ENCODE measurements at places on chromosomes 5 and 9. TPM values are rescaled to one million over a fixed set of nuclear protein-coding genes. Genes with fewer than 3 reads are reported as not detected.

DNA sequence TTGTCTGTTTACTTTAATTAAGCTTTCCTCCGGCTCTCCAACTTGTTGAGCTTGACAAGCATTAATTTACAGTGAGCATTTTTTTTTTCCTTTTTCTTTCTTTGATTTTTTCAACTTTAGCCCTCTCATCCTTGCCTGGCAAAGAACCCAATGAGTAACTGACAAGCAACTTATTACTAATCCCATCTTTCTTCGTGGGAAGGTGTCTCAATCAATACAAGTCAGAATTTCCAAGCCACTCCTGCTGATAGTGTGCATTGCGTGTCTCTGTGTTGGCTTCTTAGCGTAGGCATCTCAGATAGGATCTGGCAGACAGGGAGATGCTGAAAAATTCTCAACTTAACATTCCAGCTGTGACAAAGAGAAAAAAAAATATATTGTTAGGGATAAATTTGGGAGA lies 527.7 kb upstream of the WWC1 start:
- no peak for DNase-seq

DNA sequence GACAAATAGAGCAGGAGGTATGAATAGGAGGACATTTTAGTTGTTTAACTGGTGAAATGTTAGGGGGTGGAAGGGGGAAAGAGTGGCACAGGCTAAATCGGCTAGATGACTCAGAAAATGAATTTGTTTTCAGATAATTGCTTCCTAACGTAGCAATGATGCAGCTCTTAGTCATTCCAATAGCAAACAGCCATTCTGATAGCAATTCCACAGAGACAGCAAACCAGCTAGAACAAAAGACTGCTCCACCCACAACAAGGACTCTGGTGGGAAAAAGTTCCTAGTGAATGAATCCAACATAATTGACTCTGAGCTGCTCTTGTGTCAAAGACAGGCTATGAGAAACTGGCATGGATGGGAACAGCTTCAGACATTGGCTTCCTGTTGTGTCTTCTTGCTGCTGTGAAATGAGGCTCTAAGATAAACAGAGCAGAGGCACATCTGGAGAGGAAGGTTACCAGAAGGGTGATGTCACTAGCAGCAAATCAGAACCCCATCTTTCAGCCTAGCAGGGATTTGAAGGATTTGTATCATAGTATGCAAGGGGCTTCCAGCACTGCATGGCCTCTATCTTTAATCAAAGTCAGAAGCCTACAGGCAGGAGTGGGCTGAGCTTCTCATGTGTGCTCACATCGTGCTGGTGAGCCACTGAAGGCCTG lies 28.1 kb upstream of the F2RL1 start:
- DNase-seq: no peak

DNA sequence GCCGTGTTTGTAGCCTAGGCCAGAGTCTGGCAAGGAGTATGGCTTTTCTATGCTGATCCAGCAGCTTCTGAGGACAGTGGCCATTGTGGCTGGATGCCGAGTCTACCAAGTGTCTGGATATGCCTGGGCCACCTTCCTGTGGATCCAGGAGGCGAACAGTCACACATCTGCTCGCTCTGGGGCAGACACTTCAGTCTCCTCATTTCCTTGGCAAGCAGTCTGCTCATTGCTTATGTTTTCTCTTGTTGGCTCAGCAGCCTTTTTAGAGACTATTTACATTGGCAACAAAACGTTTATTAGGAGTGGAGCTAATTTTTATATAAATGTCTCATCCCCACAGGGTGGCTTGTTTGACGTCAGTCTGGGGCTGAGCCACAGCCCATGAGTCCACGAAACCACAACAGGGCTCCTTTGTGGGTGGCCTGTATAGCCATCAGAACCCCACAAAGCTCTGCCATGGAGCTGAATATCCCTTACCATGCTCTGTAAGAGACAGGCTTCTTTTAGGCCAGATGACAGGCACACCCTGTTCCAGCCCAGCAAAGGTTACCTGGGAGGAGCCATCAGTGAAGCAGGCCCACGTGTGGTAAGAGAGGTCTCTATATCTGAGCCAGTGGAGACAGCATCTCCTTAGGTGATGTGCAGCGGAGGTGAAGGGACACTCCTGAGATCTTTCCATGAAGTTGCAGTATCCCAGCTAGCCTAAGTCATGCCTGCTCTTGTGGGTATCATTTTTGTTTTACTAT lies 221.7 kb downstream of the DIRAS2 start:
- no peak for DNase-seq

DNA sequence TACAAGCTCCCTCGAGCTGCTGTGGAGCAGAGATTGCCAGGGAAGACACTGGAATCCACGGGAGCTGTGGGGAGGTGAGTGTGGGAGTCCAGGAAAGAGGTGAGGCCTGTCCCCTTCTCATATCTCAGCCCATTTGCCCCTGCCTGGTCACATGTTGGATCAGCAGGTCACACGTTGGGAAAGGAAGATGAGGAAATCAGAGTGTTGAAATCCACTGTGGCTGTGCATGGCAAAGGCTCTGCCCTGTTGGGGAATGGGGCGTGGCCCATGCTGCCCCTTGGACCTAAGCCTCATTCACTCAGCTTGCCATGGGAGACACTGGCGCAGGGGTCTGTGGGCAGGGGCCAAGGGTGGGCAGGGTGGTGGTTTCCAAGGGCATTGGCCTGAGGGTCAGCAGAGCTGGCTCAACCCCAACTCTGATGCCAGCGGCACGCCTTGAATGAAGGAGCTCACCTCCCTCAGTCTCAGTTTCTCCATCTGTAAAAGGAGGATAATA lies 85.4 kb upstream of the CPEB4 start:
- no peak for DNase-seq

DNA sequence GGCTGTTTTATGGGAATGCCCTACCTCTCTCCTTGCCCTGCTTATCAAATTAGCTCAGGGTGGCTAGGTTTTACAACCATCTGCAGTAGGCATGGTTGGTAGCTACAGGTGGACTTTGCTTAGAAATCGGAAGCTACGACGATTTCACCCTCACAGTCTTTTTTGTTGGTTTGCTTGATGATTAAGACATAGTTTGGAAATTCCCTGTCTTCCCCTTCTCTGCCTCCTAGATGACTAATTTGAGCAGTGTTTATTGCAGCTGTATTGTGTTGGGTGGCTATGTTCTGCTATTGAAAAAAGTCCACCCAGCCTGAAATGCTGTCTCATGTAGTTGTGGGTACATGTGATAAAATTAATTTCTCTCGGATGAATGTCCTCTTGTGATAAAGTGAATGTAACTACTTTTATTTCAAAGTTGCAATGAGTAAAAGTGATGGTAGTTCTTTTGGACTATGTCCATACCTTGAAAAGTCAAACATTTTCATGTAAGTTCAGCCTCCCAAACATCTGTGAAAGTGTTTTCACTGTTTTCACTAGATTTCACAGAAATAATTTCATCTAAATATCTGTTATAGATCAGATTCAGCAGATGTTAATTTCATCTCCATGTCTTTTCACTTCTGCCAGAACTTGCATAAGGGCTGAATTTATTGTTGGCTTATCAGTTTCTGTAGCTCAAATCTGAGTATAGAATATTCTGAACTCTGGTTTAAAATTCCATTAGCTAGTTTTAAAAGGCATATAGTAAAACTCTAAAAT lies 37.3 kb upstream of the FYB1 start:
- DNase-seq: no peak

- DNase-seq: peak; percentile 27
These were observed 2.5 kb downstream of the TLX3 start for GRCh38 chr5:171311322-171312077.

- DNase-seq: no peak
These were observed 996.2 kb downstream of the CDH12 start for GRCh38 chr5:21856987-21857386.

- no peak for DNase-seq
These were observed 9.4 kb upstream of the GABRA6 start for GRCh38 chr5:161676103-161676502.

DNA sequence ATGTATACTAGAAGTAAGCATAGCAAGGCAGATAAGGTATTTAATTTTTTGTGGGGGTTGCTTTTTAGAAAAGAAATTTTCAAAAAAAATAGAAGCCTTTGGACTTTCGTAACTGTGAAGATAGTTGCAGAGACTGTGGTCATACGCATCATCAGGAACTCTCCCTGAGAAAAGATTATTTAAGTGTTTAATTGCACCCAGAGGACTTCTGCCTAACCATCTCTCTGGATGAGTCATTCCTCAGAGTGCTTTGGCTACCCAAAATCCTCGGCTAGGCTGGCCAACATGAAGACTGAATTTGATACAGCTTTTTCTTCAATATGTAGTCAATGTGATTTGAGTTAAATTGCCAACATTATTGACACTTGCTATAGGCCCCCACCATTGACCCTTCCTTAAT lies 296.4 kb downstream of the TLR4 start:
- DNase-seq: no peak

DNA sequence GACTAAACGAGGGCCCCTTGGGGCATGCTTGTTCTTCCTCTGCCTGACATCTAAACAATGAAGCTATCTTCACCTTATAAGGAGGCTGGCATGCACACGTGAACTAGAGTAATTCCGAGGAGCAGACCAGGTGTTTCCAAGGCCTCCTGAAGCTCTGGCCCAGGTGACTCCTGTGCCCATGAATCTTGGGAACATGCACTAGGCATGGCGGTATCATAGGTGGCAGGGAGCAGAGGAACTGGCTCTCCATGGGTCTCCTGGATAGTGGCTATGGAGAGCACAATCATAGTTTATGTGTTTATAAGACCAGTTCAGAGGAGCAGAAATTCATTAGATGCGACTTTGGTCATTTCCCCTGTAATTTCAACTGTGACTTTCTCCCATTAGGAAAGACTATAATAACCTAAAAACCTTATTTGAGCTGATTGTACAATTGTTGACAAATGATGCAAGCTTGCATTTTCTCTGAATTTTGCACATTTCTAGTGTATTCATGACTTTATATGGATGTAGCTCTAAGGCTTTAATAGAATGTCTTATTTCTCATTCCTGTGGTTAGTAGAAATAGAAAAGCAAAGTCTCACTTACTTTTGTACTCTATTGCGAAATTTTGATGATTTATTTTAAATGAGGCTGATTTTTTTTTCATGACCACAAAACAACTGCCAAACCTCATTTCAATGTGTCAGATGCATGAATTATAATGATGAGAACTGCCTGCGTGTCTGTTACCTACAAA lies 135.3 kb upstream of the RPS23 start:
- no peak for DNase-seq

- DNase-seq: no peak
These were observed 23.2 kb upstream of the RAI14 start for GRCh38 chr5:34632807-34633422.

- no peak for DNase-seq
These were observed 8.1 kb downstream of the CATSPER3 start for GRCh38 chr5:134975843-134976242.

DNA sequence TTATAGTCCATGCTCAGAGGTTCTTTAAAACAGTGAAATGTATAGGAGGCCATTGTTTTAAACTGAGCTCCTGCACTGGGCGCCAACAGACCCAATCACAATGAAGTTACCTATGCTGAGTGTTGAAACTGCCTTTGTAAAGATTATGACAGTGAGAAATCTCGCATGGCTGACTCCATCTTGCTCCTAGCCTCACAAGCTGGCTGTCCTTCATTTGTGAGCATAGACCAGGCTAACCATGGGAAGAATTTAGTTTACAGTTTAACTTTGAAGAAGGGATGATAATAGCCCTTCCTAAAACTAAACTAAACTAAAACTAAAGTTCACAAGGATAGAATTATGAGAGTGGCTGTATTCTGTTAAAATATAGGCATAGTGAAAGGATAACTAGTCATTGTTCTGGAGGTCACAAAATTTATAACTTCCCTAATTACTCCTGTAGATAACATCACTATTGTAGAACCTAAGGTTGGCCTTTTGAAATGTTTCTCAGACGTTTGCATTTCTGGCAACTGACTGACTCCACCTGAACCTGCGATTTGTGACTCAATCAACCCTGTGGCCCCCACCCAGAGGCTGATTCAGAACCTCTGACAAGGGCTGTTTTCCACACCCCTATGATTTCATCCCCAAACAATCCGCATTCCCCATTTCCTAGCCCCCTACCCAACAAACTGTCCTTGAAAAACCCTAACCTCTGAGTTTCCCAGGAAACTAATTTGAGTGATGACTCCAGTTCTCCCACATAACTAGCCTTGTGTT lies 59.1 kb downstream of the HMHB1 start:
- no peak for DNase-seq

DNA sequence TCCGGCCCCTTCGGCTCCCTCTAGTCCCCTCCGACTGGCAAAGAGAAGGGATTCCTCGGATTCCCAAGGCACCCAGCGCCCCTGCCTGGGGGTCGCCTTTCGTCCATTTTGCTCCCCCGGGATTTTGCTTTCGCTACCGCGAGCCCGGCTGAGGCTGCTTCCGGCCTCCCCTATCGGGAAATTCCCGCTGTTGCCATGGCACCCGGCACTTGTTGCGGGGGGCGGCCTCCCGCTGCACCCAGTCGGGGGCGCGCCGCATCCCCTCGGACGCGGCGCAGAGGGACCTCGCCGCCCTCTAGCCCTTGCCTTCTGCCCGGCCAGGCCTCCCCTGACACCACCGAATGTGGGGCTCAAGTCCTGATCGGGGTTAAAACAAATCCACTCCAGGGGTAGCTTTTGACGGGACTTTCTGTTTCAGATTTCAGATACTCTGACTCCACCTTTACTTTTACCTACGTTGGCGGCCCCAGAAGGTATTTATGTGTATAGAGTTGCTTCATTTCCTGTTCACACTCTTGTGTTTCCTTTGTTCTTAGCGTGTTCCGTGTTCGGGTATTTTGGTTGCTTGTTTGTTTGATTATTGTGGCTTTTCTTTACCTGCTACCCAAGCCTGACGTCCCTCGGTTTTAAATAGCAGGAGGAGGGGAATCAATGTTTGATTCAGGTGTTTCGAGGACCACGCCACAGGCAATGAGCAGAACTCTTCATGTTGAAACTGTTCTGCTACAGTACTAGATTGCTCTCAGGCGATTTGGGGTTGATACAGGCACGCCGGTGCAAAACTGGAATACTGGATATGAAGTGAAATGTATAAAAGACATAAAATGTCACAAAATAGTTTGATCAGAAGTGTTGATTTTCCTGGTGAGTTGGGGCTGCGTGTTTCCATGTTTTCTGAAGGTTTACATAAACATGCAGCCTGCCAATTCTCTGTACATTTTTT lies 1.5 kb downstream of the PARP8 start:
- peak; percentile 88 for DNase-seq

The ABCA2 gene
- total RNA-seq: 61.5 TPM

The ZNF879 gene
- total RNA-seq: 4.7 TPM

The PCDHGA8 gene
- not detected for total RNA-seq

The FBP2 gene
- not detected for total RNA-seq

The ACTBL2 gene
- total RNA-seq: not detected

The FAT2 gene
- not detected for total RNA-seq

Measured in activated CD8-positive, alpha-beta T cell treated with anti-CD3 and anti-CD28 coated beads, Interleukin-2, amount 10 ng/mL, durations not matched to agents 7 days and 5 days (primary cell).